ENCODE measurements at places on chromosomes 16 and 17. TPM values are rescaled to one million over a fixed set of nuclear protein-coding genes. Genes with fewer than 3 reads are reported as not detected.

Gene SEPTIN1
- polyA plus RNA-seq, result not detected

Gene HBQ1
- 0.89 TPM for polyA plus RNA-seq

- no peak for DNase-seq
- peaks cover 13% of the 10 kb centered on the region for H3K4me1 ChIP-seq
- H3K27me3 ChIP-seq, result no peaks in the 10 kb centered on the region
- no peak overlapping the region for H3K4me3 ChIP-seq
- peak overlapping the region; percentile 8 for H3K27ac ChIP-seq
- H3K36me3 ChIP-seq, result no peaks in the 10 kb centered on the region
Observed at GRCh38 chr16:47475786-47476185, 14.7 kb downstream of the PHKB start.

- no peak overlapping the region for H3K4me3 ChIP-seq
- no peaks in the 10 kb centered on the region for H3K36me3 ChIP-seq
- DNase-seq, result no peak
- no peak overlapping the region for H3K27ac ChIP-seq
Observed at GRCh38 chr16:7849841-7850240, 517.2 kb downstream of the RBFOX1 start.

GRCh38 chr17:43603321-43603720 lies 57.2 kb upstream of the ETV4 start:
- no peaks in the 10 kb centered on the region for H3K27me3 ChIP-seq
- H3K36me3 ChIP-seq, result no peaks in the 10 kb centered on the region
- no peak overlapping the region for H3K4me3 ChIP-seq
- no peak for DNase-seq
- H3K27ac ChIP-seq, result no peak overlapping the region

DNA sequence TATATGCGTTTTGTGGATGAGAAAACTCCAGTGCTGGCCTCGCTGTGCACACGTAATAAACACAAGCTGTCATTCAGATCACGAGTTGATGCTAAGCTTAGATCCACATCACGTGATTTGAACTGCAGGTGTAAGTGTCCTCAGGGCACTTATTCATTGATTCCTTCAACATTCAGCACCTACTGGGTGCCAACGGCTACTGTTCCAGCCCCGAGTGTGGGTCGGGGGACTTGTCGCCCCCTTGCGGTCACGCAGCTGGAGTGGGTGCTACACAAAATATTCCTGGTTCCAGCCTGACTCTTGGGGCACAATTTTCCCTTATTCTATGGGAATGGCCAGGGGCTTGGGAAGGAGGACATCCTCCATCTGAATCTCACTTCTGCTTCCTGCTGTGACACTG lies 29.9 kb upstream of the GINS2 start:
- no peak for DNase-seq
- H3K36me3 ChIP-seq, result peaks cover 2% of the 10 kb centered on the region
- H3K27ac ChIP-seq, result no peak overlapping the region
- peaks cover 80% of the 10 kb centered on the region for H3K4me1 ChIP-seq
- H3K4me3 ChIP-seq, result no peak overlapping the region
- H3K27me3 ChIP-seq, result no peaks in the 10 kb centered on the region

Gene MAP2K6
- 0.12 TPM for polyA plus RNA-seq

Gene GEMIN4
- 34.2 TPM for polyA plus RNA-seq

- H3K27ac ChIP-seq, result no peak overlapping the region
- no peaks in the 10 kb centered on the region for H3K4me1 ChIP-seq
- H3K36me3 ChIP-seq, result no peaks in the 10 kb centered on the region
Observed at GRCh38 chr16:10171221-10171620, 11.0 kb downstream of the GRIN2A start.

Gene GALNS
- 9.3 TPM for polyA plus RNA-seq

DNA sequence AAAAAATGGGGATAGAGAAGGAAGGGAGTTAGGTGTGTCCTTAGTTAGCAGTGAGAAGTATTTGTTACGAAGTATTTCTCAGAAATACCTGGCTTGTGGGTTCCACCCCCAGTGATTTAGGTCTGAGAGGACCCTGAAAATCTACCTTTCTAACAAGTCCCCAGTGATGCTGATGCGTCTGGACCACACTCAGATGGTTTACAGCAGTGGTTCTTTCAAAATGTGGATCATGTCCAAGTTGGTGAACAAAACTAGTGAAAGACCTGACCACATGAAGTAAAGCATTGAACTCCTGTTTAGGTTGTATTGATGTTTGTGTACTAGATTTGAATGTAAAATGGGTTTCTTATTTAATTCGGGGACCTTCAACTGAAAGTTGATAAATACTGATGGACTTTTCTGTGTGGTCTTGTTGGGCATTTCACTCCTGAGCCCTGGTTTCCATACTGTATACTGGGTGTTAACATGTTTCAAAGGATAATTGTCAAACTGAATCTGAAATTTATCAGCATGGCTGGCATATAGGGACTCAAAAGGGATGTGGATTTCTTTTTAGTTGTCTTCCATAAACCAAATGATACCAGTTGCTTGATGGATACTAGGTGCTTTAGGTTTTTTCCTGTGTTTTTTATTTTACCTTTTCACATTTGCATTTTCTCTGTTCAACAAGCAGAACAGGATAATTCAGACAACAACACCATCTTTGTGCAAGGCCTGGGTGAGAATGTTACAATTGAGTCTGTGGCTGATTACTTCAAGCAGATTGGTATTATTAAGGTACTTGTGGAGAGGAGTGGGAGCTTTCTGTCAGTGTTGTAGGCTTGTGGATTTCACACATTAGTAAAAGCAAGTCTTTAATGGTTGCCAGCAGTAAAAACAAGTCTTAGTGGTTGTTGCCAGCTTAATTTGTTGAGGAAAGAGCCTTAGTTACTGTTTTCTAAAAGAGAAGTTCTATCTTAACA lies 8.8 kb downstream of the FUS start:
- H3K36me3 ChIP-seq, result peaks cover 56% of the 10 kb centered on the region
- no peak overlapping the region for H3K27ac ChIP-seq
- no peak overlapping the region for H3K4me3 ChIP-seq
- no peaks in the 10 kb centered on the region for H3K27me3 ChIP-seq
- DNase-seq, result no peak

- no peak overlapping the region for H3K27ac ChIP-seq
- H3K27me3 ChIP-seq, result peaks cover 26% of the 10 kb centered on the region
- no peak overlapping the region for H3K4me3 ChIP-seq
- DNase-seq, result no peak
Observed at GRCh38 chr17:74968361-74968780, 4.2 kb downstream of the HID1 start.

GRCh38 chr17:3558603-3559269 lies 1.1 kb upstream of the TRPV3 start:
- no peaks in the 10 kb centered on the region for H3K27me3 ChIP-seq
- peaks cover 40% of the 10 kb centered on the region for H3K4me1 ChIP-seq
- peaks cover 3% of the 10 kb centered on the region for H3K36me3 ChIP-seq
- DNase-seq, result peak; percentile 95
- peak overlapping the region; percentile 37 for H3K4me3 ChIP-seq

DNA sequence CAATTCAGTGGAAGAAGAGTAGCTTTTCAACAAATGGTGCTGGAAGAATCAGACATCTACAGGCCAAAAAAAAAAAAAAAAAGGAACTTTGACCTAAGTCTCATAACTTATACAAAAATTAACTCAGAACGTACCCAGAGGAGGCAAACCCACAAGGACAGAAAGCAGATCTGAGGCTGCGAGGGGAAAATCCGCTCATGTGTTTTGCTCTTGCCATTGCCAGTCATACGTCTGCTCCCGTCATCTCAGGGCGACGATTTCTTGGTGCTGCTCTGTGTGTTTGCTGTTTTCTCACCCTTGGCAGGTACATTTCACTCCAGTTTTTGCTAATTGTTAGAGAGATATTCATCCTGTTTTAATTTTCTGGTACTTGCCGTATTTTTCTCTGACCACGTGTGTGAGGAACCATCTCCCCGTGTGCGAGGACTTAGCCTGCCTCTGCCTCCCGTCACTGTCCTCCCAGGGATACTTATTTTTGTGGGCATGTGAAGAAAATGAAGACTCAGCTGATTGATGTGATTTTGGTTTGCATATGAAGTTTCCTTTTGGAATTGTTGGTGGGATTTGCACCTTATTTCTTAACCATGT lies 33.4 kb upstream of the ACSF3 start:
- no peak for DNase-seq
- no peak overlapping the region for H3K4me3 ChIP-seq
- H3K4me1 ChIP-seq, result no peaks in the 10 kb centered on the region
- peaks cover 20% of the 10 kb centered on the region for H3K27me3 ChIP-seq
- H3K36me3 ChIP-seq, result no peaks in the 10 kb centered on the region

GRCh38 chr16:77137045-77137444 lies 53.9 kb upstream of the MON1B start:
- no peaks in the 10 kb centered on the region for H3K36me3 ChIP-seq
- H3K4me3 ChIP-seq, result no peak overlapping the region
- H3K27ac ChIP-seq, result no peak overlapping the region
- no peaks in the 10 kb centered on the region for H3K27me3 ChIP-seq

- H3K27me3 ChIP-seq, result no peaks in the 10 kb centered on the region
- no peak for DNase-seq
- no peak overlapping the region for H3K27ac ChIP-seq
- no peaks in the 10 kb centered on the region for H3K36me3 ChIP-seq
- no peaks in the 10 kb centered on the region for H3K4me1 ChIP-seq
- H3K4me3 ChIP-seq, result no peak overlapping the region
Observed at GRCh38 chr16:71491054-71491453, 1.9 kb upstream of the ZNF19 start.

Gene PDIA2
- polyA plus RNA-seq, result 0.18 TPM

Gene HAP1
- polyA plus RNA-seq, result 0.95 TPM

Measured in keratinocyte (primary cell).